ENCODE measurements at places on chromosomes 7 and 10.

DNA sequence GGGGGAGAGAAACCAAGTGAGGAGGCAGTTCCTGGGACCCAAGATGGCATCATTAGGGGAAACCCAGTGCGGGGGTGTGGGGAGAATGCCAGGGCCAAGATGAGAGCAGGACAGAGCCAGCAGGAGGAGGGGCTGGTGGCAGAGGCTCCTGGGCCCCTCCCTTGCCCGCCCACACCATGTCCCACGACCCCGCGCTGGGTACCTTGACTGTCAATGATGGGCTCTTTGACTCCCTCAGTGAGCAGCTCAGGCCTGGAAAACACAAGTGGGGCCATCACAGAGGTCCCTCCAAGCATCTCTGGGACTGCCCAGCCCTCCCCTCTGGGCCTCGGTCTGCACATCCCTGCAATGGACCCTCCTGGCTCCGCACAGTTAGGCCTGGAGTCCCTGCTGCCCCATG, 75.4 kb downstream of the RABGEF1 start:
- DNase-seq: no peak

GRCh38 chr10:17210361-17210760, 8.9 kb upstream of the TRDMT1 start:
- DNase-seq: no peak

DNA sequence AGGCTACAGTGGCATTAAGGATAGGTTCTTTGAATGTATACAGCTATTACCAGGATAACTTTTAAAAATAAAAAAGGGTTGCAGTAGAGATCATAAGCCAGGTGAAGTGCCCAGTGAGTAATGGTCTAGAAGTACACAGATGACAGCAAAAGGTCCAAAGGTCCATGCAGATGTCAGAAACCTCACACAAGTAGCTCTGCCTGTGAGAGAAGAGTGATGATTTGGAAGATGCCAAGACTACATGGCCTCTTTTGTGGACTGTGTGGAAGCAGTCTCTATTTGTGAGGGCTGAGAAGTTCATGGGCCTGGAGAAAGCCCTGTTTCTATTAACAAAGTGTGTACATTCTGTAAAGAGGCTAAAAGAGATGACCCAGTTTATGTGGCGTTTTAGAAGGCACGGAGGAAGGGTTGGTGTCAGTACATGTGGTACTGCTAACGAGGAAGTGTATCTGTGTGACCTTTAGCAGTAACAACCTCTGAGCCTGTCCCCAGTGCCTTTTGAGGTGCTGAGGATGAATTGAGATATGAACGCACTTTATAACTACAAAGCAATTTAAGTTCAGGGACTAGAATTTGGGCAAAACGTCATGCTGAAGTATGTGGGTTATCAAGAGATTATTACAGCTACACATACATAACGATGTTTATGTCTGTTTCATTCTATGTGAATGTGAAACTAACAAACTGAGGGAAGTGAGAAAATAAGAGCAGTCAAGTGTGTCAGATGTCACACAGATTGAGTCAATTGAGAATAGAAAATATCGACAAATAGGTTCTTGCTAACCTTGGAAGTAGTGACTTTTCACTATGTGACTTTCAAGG, 7.6 kb downstream of the CYCS start:
- no peak for DNase-seq

- DNase-seq: no peak
Observed at GRCh38 chr7:14380881-14381280, 391.4 kb upstream of the ETV1 start.

- DNase-seq: no peak
Observed at GRCh38 chr7:117619681-117620080, 139.9 kb downstream of the CFTR start.

GRCh38 chr10:69208761-69209160, 11.4 kb upstream of the HKDC1 start:
- no peak for DNase-seq

GRCh38 chr10:19332304-19332703, 283.7 kb downstream of the MALRD1 start:
- DNase-seq: no peak

DNA sequence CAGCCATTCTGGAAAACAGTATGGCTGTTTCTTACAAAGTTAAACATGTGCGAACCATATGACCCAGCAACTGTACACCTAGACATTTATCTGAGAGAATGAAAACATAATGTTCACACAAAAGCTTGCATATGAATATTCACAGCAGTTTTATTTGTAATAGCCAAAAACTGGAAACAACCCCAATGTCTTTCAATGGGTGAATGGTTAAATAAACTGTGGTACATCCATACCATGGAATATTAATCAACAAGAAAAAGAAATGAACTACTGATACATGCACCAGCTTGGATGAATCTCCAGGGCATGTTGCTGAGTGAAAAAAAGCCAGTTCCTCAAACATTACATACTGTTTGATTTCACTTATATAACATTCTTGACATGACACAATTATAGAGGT, 37.3 kb downstream of the LEP start:
- no peak for DNase-seq

GRCh38 chr10:132434405-132435005, 37.5 kb downstream of the PWWP2B start:
- peak; percentile 33 for DNase-seq

DNA sequence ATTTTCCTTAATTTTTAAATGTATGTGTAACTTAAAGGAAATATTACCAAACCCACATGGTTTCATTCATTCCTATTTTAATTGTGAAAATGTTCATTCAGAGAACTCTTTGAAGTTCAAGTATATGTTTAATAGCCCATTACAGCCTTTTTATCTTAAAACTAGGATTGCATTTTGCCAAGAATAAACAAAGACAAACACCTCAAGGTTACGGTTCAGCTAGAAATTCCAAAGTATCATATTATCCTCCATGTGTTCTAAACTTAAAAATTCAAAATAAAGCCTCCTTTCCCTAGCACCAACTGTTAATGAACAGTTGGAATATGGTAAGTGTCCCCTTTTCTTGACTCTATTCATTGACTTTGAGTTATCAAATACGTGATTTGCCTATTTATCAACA, 215.6 kb upstream of the SEMA3E start:
- no peak for DNase-seq

GRCh38 chr10:30374353-30374752, 25.3 kb upstream of the MTPAP start:
- DNase-seq: no peak

Measured in activated CD8-positive, alpha-beta memory T cell treated with anti-CD3 and anti-CD28 coated beads for 1 hour (primary cell).